CD4-positive, alpha-beta T cell treated with Interleukin-10 for 1 hour (primary cell): ENCODE measurements at places on chromosomes 1 and 21.
A peak's percentile ranks its signal among the peaks of the same experiment; 100 is the strongest.

- DNase-seq = peak; percentile 27
These were observed 1.6 kb downstream of the ADAM15 start for GRCh38 chr1:155052439-155053395.

DNA sequence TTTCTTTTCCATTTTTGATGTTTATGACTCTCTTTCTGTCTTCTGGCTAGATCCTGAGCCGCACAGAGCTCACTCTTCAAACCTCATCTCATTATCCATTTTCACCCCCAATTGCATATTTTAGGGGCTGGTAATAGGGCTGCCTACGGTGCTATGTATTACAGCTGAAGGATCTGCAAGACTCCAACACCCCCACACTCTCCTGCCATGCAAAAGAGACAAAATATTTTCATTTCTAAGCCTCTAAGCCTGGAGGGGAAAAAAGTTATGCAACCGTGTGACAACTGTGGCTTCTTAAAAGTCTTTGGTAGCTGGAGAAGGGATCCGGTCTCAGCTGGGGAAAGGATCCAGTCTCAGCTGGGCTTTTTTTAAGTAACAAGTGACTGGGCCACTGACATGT, 311.6 kb downstream of the NPHP4 start:
- DNase-seq = no peak

GRCh38 chr1:30109853-30110252, 613.5 kb downstream of the MATN1 start:
- no peak for DNase-seq

GRCh38 chr1:152188673-152189591, 29.9 kb upstream of the RPTN start:
- peak; percentile 78 for DNase-seq

GRCh38 chr1:176878750-176879536, 285.6 kb downstream of the ASTN1 start:
- DNase-seq = no peak

DNA sequence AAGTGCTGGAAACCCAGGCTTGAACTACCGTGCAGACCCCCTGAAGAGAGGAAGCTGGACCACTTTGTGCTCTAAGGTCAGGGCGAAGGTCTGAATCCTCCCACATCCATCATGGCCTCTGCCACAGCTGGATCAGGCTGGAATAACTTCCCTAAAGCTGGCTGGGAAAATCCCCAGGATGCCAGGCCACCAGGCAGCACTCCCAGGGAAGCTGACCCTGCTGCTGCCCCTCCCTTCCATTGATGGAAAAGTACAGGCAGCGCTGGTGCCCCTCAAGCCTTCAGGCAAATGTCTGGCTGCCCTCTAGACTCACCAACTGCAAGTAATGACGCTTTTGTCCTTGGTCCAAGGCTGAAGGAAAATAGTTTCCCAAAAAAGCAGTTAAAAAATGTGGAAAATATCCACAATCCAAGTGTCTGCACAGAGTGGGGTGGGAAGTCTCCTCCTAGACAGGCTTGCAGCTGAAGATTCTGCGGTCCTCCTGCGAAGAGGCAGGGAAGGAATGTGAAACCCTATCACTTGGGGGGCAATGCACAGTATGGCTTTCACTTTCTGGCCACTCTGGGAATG, 39.9 kb upstream of the TSPAN2 start:
- no peak for DNase-seq

DNA sequence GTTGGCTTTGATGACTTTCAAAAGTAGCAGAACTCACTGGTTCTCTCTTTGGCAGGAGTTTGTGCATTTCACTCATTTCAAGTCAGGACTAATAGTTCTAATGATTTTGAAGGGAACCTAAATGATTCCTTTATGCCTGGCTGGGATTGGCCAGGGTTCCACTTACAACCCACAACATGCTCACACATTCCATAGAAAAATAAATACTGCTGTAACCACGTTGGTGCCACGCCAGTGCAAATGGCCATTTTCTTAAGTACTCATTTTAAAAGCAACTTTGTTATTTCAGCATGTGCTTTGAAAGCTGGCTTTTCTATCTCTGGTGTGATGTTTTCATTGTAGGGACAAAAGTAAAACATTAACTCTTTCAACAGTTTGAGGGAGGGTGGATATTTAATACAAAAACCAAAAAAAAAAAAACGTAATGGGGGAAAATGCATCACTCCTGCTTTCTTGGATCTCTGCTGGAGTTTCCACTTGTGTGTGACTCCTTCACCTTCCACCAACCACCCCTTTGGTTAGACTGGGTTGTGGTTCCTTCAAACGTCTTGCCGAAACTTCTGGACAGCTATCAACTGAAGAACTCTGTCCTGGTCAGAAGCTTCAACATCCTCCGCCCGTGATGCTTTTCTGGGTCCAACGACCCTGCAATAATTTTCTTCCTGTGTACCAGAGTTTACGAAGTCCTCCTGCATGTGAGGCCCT, 300.4 kb upstream of the RUNX1 start:
- DNase-seq = no peak

DNA sequence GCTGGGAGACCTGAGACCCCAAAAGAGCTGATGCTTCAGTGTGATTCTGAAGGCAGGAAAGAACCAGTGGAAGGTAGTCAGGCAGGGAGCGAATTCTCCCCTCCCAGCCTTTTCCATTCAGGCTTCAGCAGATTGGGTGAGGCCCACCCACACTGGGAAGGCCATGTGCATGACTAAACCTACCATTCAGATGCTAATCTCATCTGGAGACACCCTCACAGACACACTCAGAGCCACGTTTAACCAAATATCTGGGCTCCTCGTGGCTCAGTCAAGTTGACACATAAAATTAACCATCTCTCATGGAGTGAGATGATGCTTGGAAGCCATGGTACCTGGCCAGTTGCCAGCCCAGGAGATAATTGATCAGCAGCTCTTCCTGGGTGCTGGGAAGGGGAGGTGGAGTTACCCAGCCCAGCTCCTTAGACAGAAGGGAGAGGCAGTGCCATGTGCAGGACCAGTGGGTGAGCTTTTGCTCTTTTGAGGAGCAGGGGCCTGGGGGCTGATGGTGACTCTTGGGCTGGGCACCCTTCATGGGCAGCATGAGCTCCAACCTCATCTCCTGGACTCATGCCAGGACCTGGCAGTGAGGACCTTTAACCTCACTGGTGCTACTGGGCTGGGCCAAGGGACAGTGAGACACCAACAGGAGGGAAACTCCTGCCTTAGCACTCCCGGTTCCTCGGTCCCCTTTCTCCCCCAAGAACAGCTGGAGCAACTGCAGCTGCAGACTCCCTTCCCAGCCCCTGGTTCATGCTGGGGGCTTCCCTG, 89.0 kb upstream of the ACTL8 start:
- DNase-seq = no peak

DNA sequence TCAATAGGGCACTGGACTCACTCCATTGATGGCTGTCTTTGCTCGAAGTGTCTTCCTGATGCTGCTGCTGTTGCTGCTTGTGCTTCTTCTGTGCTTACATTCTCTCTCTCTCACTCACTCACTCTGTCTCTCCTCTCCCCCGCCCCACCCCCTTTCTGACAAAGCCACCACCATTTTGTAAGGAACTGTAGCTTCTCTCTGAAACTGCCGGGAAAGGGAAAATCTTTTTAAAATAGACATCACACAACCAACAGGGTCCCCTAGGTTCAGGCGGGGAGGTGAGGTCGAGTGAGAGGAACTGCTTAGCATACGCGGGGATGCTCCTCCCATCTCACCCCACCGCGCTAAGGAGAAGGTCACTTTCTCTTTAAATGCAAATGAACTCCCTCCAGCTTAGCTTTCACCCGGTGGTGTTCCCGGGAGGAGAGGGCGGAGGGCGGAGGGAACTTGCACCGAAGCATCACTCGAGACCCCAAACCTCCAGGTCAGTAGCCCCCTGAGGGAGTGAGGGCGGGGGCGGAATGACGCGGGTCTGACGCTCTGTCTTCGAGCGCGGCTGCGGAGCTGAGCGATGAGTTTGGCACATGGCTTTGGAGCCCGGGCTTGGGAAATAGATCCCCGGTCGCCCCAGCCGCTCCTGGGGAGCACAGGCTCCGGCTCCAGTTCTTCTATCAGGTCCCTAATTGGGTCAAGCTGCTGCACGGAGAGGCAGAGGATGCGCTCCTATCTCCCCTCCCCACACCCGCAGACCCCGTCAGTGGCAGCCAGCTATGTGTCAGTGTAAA, at the start of gene CCDC28B:
TSS of gene CCDC28B (plus strand) at position 370 of the 785 bp plus-strand sequence. CDS start 1,341 bp downstream, outside the sequence.
- DNase-seq = peak; percentile 64

DNA sequence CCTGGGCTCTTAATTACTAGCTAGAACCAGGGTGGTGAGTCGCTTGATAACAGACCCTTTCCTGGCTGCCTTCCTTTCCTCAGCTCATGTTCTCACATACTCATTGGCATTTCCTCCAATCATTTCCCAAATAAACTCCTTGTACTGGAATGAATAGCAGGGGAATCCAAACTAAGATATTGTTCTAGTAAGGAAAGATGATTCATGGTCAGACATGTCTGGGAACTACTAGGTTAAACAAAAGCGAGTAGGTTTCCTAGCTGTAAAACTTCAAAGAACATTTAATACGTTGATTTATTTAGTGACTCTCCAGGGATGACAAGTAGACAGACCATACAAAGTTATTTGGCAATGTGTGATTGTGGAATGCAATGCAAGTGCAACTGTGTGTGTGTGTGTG, 121.2 kb upstream of the KCNJ6 start:
- no peak for DNase-seq

GRCh38 chr21:24470852-24471251, 1136.4 kb downstream of the MRPL39 start:
- DNase-seq = no peak

DNA sequence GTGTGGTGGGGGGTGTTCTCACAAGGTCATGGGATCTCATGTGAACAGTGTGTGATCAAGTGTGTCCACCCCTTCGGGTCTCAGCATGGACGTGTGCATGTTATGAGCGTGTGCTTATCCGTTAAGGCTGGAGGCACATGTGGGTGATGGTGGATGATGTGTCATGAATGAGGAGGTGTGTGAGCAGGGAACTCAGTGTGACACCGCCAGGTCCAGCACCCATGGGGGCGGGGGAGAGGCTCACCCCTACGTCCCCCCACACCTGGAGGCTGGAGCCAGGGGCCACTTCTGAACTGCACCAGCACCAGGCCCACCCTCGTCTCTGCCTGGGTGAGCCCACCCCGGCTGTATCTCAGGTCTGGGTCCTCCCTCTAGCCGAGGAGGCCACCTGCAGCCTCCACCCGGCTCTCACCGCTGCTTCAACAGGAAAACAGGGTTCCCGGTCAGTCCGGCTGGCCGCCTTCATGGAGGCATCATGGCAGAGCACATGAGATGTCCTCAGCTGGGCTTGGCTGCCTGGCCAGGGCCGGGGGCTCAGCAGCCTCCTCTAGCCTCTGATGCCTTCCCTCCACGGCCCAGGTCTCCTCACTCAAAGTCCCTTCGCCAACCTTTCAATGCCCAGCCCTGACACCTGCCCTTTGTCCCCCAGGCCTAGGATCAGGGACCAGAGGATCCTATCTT, 34.2 kb upstream of the C1QA start:
- DNase-seq = no peak

DNA sequence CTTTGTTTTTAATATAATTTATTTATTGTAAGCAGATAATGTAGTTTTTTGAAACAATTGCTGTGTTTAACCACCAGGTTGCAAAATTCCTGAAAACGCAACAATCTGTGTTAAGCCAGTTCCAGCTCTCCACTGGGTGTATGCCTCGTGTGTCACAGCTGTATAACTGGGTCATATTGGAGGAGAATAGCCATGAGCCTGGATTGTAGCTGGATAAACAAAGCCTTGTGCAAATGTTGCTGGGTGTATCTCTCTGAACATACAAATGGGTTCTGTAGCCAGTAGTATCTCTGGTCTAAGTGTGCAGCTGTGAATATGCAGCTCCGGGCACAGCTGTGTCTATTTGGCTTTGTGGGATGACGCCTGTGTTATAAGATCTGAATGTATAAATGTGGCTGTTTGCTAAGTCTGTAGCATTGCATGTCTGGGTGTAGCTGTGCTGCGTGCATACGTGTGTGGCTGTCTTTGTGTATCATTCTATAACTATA, 2.8 kb downstream of the TCEA3 start:
- no peak for DNase-seq
